Islet precursor cell (in vitro differentiated cells): ENCODE measurements at places on chromosomes 16 and 17.

GRCh38 chr16:27289669-27290068 is 21.1 kb upstream of the NSMCE1 start:
- DNase-seq: peak; percentile 7

DNA sequence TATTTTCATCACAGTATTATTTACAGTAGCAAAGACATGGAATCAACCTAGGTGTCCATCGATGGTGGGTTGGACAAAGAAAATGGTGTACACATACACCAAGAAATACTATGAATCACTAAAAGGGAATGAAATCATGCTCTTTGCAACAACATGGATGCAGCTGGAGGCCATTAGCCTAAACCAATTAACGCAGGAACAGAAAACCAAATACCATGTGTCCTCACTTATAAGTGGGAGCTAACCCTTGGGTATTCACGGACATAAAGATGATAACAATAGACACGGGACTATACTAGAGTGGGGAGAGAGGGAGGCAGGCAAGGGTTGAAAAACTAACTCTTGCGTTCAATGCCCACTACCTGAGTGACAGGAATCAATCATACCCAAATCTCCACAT is 41.0 kb downstream of the MRPS23 start:
- DNase-seq: peak; percentile 4

- DNase-seq: no peak
Observed at GRCh38 chr16:58421059-58421458, 28.8 kb downstream of the GINS3 start.

DNA sequence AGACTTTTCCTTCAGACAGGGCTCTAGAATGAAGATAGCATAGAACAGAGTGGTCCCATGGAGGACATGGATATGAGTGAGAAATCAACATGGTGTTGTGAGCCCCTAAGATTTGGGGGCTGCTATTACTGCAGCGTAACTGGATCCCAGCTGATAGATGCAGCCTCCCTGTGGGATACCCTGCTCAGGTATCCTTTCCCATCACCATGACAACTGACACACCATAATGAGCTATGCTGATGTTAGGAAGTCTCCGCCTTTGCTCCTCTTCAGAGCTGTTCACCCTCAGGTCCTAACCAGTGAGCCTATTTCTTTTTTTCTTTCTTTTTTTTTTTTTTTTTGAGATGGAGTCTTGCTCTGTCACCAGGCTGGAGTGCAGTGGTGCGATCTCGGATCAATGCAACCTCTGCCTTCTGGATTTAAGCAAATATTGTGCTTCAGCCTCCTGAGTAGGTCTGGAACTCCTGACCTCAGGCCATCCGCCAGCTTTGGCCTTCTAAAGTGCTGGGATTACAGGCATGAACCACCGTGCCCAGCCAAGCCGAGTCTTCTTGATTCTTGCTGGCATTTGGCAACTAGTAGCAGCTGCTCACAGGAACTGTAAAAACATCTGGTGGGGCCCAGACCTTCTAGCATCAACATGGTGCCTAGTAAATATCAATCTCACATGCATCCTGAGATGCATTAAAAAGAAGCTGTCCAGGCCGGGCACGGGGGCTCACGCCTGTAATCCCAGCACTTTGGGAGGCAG is 17.1 kb downstream of the STX4 start:
- DNase-seq: no peak

DNA sequence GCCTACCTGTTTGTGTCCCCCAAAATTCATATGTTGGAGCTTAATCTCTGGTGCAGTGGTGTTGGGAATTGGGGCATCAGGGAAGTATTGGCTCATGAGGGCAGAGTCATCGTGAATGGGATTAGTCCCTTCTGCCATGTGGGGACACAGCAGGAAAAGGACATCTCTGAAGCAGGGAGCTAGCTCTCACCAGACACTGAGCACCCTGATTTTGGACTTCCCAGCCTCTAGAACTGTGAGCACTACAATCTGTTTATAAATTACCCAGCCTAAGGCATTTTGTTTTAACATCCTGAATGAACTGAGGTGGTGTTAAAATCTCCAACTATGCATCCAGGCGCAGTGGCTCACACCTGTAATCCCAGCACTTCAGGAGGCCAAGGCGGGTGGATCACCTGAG is 206.0 kb downstream of the SEC14L1 start:
- DNase-seq: peak; percentile 10

- peak; percentile 49 for DNase-seq
Observed at GRCh38 chr17:80795754-80796153, 195.9 kb upstream of the CHMP6 start.

DNA sequence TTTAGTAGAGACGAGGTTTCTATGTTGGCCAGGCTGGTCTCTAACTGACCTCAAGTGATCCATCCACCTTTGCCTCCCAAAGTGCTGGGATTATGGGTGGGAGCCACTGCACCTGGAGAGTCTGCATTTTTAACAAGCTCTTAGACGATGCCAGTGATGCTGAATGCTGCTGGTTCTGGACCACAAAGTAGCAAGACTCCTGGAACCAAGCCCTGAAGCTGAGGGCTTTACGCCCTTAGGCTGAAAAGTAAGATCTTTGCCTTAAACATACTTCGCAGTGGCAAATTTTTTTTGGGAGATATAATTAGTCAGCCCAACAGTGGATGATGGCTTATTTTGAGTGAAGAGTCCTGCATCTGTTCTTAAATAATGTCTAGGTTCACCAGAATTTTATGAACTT is 14.0 kb downstream of the METTL9 start:
- no peak for DNase-seq

DNA sequence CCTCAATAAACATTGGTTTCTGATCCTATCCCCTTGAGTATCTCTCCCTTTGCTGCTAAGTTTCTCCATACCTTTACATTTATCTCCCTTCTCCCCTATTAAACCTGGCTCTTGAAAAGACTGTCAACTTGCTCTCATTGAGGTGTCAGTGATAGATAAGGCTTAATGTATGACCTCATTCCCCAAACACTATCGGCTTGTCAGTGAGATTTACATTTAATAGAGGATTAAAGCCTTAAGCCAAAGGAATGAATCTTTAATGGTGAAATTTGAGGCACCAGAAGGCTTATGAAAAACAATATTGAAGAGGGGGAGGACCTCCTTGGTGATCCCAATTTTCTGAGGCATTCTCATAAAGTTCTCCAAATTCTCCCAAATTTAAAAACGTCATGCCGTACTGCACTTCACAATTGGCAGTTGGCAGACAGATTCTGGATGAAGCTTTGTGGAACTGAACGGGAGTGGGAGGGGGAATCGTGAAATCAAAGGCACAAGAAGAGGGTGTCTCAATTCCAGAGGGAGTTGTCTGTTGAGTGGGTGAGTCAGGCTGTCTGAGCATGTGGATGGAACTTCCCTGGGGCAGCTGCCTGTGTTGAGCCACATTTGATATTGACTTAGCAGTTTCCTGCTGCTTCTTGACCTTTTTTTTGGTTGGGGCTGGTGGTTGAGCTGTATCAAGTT is 478.8 kb downstream of the NPIPA7 start:
- DNase-seq: peak; percentile 83

- DNase-seq: no peak
Observed at GRCh38 chr17:45745601-45746494, 38.3 kb upstream of the CRHR1 start.

- no peak for DNase-seq
Observed at GRCh38 chr16:62701426-62701825, 665.2 kb upstream of the CDH8 start.

GRCh38 chr16:5415123-5415522 is 317.5 kb upstream of the EEF2KMT start:
- DNase-seq: no peak

DNA sequence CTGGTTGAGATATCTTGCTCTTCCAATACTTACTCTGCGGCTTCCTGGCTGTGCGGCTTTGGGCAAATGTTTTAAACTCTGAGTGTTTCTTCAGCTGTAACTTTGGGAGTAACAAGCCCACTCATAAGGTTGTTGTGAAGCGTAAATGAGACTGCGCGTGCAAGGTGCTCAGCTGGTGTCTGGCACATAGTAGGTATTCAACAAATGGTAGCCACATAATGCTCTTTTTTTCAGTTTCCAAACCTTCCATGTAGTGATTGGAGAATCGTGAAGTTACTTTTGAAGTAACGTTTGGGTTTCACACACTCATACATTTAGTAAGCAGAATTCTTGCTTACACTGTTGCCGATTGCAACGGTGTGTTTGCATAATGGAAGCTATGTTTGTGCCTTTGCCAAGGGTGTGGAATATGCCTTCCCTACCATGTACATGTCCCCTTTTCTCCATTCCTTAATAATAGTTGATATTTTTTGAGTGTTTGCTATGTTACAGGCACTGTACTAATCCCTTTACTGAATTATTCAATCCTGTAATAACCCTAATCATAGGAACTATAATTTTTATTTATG is 829 bp downstream of the DHRS7B start:
- no peak for DNase-seq

DNA sequence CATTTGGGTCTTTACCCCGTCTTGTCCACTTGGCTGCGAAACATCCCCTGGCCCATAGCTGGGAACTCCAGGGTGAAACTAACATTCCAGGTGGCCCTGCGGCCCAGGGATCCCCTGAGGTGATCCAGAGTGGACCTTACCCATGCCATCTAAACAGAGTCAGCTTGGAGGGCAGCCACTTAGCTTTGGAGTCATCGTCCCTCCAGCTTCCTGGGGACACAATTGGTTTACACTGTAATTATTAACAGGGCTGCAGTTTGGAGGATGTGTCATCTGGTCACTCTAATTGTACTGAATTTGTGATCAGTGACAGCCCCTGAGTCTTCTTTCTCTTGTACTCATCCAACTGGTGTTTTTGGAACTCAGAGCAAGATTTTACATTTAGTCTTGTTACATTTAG is 149.9 kb downstream of the ENGASE start:
- DNase-seq: no peak

DNA sequence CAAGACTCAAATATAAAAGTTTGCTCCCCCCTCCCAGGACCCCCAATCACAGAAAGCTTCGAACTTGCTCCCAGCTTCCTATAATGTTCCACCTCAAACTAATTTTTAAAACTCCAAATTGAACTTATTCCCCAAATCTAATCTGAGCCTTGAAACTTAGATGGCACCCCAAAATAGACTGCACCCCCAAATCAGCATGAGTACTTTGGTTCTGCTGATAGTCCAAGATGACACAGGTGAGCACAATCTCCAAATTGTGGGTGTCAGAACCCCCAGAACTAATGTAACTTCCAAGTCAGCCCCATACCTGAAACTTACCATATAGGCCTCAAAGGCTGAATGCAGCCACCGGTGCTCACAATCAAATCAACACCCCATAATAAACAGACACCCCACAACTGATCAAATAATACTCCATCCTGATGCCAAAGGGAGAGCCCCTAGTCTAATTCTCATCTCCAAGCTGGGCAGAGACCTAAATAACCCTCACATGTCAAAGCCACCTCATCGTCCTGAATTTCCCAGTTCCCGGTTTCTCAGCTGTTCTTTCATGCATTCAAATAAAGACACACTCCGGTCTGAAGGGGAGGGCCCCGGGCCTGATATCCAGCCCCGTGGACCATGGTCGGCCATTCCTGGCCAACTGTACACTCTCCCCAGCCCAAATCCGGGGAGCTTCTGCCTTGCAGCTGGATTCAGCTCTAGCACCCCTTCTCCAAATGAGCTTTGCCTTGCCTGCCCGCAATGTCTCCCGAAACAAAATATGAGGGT is 1.8 kb upstream of the BCL6B start:
- no peak for DNase-seq

GRCh38 chr17:9890124-9890523 is 14.9 kb downstream of the RCVRN start:
- peak; percentile 91 for DNase-seq

DNA sequence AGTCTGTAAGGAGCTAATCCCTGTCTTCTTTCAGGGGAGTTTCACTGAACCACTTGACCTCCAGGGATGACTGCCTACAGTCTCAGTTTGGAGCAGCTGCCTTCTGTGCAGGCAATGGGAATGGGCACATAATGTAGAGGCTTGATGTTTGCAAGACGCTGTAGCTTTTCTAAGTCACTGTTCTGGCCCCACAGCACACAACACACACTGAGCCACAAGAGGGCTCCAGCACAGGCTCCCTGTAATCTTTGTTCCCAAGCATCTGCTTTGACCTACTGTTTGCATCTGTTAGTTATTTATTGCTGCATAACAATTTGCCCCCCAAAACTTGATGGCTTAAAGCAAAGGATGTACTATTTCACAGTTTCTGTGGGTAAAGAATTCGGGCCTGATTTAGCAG is 419.0 kb upstream of the ASIC2 start:
- peak; percentile 54 for DNase-seq

DNA sequence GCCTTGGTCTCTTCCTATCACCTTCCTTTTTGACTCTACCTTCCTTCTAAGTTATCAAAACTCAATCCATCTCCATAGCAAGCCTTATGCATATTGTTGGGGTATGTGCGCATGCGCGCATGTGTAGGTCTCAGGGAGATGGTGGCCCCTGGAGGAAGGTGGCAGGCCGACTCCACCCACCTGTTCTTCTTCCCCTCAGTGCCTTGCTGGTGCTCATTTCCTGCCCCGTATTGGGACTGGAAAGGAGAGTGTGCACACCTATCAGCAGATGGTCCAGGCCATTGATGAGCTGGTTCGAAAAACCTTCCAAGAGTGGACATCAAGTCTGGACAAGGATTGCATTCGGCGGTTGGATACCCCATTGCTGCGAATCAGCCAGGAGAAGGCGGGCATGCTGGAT is 25.2 kb downstream of the DNAH2 start:
- DNase-seq: no peak

DNA sequence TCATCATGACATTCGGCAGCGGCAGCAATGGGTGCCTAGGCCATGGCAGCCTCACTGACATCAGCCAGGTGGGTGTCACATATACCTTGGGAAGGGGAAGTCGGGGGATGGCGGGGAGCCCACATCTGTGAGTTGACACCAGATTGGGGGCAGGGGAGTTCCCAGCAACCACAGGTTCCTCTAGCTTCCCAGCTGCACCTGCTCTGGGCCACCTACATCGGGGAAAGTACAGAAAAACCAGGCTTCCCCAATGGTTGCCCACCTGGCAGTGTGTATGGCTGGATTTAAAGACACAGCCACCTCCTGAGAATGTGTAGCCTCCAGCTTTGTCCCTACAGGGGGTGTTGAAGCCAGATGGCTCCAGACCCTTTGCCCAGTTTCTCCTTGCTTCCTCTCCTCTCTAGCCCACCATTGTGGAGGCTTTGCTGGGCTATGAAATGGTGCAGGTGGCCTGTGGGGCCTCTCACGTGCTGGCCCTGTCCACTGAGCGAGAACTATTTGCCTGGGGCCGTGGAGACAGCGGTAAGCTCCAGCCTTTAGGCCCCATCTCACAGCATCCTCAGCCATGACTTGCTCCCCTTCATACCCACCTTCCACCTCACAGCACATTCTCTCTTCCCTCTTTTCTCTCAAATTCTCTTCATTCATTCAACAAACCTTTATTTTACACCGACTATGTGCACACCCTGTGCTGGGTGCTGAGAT is 5.0 kb upstream of the TRAF4 start:
- peak; percentile 48 for DNase-seq
